GM10248 (cell line): ENCODE measurements at places on chromosomes 12 and 14.

DNA sequence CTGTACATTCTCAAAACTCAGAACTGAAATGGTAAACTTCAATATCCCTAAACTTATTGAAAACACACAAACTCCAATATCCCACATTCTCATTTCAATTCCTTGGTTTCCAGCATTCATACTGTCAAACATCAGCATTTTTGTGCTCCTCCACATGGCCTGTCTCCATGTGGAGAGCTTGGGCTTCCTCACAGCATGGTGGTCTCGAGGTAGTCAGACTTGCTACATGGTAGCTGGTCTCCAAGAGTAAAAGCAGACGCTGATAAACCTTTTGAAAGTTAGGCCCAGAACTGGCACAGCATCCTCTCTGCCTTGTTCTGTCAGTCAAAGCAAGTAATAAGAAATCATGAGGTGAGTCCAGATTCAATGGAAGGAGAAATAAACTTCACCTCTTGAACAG, 70.5 kb downstream of the VCPKMT start:
- DNase-seq, result no peak

DNA sequence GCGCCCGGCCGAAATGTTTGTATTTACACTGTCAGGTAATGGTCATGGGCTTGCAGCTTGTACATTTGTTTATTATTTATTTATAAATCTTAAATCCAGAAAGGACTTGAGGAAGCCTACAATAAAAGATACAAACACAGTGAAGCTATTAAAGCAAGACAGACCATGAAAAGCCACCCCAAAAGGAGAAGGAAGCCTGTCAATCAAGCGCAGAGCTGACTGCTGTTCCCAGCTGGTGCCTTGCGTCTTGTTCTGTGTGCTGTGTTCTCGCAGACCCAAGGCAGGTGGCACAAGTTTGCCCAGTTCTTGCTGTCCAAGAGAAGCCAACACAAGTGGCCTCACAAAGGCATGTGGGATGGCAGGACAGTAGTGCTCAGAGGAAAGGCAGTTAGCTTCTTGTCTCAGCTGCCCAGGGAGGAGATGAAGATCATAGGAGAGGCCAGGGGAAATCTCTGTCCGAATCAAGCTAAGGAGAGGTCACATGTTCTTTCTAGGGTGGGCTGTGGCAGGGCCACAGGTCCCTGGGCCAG, 73.2 kb downstream of the SLC25A47 start:
- DNase-seq, result no peak

DNA sequence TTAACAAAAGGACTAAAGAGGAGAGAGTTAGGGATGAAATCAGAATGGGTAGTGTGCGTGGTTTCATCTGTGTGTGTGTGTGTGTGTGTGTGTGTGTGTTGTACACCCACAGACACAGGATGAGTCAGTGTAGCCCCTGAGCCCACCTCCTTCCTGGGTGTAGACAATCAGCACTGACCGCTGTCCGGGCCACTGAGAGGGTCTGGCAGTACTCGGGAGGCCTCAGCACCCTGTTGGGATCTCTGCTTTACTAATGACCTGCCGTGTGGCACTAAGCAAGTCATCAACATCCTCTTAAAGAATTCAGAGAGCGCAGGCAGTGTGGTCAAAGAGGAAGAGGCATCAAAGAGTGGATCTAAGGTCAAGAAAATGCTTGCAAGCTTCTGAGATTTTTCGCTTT, 112.6 kb downstream of the PRMT8 start:
- DNase-seq, result no peak

DNA sequence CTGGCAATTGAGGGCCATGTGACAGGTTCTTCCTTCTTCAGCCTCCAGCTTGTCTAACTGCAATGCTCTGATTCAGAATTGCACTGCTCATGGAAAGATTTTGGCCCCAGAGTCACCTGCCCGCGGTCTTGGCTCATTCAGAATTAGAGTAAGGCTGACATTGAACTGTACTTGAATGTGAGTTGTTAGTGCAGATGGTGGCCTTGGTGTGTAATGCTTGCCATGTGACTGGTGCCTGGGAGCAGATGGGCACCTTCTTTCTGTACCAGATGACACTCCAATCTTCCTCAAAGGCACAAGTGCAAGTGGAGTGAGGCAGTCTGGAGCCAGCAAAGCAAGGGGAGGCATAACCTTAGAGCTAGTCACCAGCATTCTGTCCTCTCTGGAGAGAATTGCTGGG, 36.5 kb upstream of the ANO4 start:
- no peak for DNase-seq

GRCh38 chr14:38553586-38553985, 297.7 kb upstream of the CLEC14A start:
- DNase-seq, result no peak

DNA sequence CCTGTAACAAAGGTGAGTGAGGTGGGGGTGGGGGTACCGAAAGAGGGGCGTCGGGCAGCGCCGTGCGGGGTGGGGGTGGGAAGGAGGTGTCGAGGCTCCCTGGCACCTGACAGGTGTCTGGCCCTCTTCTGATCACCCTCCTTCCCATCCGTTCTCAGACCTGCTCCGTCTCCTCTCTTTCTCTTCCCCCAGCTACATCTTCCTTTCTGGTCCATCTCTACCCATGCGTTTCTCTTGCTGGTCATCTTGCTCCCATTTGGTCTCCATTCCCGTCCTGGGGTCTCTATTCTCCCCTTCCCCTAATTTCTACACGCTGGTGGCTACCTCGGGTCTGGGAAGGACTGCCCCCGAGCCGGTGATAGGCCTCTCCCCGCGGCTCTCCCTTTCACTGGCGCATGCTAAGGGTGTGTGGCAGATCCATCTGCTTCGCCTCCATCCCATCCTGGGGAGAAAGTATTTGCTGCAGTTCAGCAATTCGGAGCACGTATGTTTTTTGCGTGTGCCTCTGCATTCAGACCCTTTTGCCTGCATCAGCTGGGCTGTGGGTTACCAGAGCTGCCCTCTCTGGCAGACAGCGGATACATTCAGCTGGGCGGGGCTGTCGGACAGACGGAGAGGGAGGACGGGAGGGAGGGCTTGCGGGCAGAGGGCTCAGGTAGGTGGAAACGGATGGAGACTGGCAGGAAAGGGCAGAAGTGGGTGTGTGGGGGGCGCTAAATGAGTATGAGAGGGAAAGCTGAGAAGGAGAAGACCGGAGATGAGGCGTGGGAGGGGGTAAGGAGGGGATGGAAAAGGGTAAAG, 730 bp downstream of the CLSTN3 start:
- peak; percentile 66 for DNase-seq

GRCh38 chr12:52243856-52244614, 11.0 kb downstream of the KRT7 start:
- DNase-seq, result peak; percentile 89

GRCh38 chr12:57089271-57090245, 644 bp downstream of the NAB2 start:
- peak; percentile 38 for DNase-seq

DNA sequence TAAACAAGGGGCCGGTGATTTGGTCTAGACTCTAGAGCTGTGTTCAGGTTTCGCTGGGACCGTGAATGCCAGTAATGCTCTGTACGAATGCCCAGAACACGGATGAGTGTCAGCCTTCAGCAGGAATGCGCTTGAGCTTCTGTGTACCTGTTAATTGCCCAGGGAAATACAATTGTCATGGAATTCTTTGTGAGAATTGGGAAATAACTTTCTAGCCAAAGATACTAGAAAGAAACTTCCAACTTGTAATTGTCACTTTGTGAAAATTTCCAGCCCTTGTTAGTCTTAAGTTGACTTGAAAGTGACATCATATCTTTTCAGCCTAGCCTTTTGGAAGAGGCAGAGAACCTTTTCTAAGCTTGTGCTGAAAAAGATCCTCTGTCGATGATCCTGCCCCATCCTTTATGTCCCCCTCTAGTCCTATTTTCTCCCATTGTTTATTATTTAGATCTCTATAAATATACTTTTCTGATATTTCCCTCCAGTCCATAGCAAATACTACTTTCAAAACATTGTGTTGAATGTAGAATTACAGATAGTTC, 2.7 kb downstream of the CHST11 start:
- DNase-seq, result no peak

DNA sequence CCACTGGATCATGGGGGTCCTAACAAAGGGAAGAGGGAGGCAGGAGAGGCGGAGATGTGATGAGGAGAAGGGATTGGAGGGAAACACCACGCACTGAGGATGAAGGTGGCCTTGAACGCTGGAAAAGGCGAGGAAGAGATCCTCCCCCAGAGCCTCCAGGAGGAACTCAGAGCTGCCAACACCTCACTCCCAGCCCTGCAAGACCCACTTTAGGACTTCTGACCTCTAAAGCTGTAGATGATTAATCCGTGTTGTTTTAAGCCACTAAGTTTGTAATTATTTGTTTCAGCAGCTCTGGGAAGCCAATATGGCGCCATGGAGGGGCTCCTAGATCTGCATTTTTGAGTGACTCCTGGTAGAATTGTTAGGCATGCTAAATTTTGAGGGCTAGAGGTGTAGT, 74.6 kb upstream of the CEP83 start:
- no peak for DNase-seq

- no peak for DNase-seq
Observed at GRCh38 chr12:123071099-123071800, 79.6 kb downstream of the PITPNM2 start.

- DNase-seq, result peak; percentile 42
Observed at GRCh38 chr14:89503431-89503996, 86.5 kb upstream of the FOXN3 start.

GRCh38 chr12:124296295-124296915, 1.5 kb downstream of the RFLNA start:
- DNase-seq, result no peak

DNA sequence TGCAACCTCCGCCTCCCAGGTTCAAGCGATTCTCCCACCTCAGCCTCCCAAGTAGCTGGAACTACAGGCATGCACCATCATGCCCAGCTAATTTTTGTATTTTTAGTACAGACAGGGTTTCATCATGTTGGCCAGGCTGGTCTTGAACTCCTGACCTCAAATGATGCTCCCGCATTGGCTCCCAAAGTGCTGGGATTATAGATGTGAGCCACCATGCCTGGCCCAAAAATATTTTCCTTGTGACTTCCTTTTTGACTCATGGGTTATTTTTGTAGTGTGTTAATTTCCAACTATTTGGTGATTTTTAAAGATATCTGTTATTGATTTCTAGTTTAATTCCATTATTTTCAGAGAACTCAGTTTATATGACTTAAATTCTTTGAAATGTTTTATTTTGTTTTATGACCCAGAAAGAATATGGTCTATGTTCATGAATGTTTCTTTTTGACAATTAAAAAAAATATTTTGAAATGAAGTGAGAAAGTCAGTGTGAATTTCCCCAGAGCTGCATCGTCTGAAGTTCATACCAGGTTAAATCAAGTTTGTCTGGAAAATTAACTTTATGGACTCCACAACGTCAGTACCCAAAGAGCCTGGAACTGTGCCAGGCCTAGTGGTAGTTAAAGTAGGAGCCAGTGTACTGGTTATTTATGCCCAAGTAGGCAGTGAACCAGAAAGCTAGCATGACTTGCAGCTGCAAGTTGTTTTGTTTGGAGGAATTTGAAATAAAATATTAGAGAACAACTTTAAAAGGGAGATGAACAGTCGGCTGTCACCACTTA, 2.8 kb upstream of the CDKL1 start:
- no peak for DNase-seq

DNA sequence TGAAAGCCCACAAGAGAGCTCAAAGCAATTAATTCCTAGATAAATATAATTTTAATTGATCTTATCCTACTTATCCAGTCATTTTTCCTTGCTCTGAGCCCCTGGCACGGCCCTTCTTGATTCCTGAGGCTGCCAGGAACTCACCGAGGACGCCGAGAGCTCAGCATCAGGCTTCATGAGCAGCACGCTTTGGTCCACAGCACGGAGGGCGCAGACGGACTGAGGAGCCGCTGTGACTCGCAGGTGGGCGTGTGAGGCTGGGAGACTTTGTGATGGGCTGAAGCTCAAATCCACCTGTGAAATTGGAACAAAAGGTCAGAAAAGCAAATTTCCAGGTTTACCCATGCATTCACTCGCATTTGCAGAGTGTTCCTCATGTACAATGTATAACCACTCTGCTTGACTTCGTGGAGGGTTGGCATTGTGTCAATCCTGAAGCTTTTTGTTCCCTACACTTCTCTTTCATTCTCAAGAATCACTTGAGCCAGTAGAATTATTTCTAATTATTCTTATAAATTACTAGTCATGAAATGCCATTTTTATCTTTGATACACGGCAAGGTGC, 17.2 kb downstream of the A2M start:
- no peak for DNase-seq

DNA sequence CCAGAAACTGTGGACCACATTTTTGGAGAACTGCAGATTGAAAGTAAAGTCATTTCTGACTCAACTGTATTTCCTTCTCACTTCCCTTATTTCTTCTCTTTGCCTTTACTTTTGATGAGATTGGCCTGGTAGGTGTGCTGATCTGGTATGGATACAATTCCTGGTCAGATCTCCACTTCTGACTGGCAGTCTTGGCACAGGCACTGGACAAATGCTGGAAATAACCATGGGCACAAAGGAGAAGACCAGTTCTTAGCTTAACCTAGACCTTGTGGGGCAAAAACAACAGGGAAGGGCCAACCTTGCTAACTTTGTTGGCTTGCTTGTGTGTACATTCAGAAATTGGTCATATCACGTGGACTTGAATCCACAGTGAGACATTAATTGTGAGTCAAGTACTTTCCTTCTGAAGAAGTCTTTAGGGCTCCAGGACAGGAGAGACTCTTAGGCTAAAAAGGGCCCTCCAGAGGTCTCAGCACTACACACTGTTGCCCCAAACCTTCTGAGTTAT, 75.0 kb downstream of the DIP2B start:
- peak; percentile 31 for DNase-seq

DNA sequence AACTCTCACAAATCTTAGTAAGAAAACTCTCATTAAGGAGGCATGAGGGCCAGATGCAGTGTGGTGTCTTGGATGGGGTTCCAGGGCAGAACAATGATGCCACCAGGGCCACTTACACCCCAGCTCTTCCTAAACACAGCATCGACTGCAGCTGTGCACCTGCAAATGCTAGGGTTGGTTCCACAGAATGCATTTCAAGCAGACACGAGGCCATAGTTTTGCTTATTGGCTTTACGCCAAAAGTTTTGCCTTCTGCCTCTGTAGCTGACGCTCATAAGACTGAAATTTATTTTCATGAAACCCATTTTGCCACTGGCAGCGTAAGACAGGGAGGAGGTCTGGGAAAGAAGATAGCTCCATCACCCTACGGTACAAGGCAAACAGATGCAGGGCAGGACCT, 179.0 kb downstream of the RIMBP2 start:
- DNase-seq, result no peak

DNA sequence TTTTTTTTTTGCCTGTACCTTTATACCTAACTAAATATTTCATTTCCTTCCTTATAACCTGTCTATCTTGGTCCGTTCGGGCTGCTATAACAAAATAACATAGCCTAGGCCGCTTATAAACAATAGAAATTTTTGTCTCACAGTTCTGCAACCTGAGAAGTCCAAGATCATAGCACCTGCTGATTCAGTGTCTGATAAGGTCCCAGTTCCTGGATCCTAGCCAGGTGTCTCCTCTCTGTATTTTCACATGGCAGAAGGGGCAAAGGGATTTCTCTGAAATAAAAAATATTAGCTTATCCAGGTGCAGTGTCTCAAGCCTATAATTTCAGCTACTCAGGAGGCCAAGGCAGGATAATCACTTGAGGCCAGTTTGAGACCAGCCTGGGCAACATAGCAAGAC, 1046.6 kb upstream of the USP15 start:
- no peak for DNase-seq

GRCh38 chr12:24561411-24561871, 387.5 kb downstream of the BCAT1 start:
- no peak for DNase-seq

- DNase-seq, result no peak
Observed at GRCh38 chr12:75323663-75324062, 6.5 kb downstream of the CAPS2 start.
